Stimulated activated CD4-positive, alpha-beta T cell treated with anti-CD3 and anti-CD28 coated beads, Interleukin-1b, Interleukin-23, amount 100 ng/mL, for 24 hours (primary cell): ENCODE measurements at places on chromosomes 2 and 18.

GRCh38 chr2:111239581-111240249 lies 119.0 kb downstream of the BCL2L11 start:
- no peak for DNase-seq

GRCh38 chr2:236888794-236889780 lies 196.6 kb upstream of the COPS8 start:
- DNase-seq: no peak

- DNase-seq: no peak
Observed at GRCh38 chr18:25278394-25278793, 73.6 kb downstream of the ZNF521 start.

DNA sequence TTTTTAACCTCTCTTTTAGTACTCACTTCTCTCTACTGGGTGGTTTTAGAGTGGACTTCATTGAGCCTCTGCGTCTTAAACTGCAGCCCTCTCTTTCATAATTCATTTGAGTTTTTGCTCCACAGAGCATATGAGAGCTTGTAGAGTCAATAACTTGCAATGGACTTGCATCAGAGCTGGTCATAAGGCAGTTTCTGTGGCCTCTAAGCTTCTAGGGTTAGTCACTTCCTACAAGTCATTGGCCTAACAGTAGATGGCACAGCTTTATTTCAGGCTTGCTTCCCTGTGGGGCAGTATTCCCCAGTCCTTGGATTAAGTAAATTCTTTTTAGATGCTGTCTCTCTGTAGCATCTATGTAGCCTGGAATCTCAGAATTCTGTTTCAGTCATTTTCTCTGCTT lies 1435.7 kb downstream of the LRP1B start:
- no peak for DNase-seq

GRCh38 chr2:16218161-16218560 lies 277.8 kb downstream of the MYCN start:
- no peak for DNase-seq

GRCh38 chr2:149226790-149227189 lies 103.6 kb upstream of the LYPD6 start:
- no peak for DNase-seq

GRCh38 chr18:30727849-30728248 lies 314.7 kb downstream of the DSC3 start:
- no peak for DNase-seq

DNA sequence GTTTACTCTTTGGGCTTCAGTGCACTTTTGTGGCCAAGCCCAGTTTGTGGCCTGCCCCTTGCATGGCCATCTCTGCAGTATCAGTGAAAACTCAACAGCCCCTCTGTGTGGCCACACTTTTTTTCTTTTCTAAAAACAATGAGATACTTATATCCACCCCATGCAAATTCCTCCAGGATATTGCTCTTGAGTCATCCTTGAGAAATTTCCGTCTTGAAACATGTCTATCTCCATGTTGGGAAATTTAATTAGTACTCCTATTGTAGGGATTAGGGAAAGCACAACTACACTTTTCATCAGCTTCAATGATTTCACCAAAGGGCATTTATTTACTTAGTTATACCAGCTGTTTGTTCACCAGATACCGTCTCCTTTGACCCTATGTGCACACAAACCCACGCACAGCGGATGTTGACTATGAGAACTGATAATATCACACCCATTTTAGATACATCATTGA lies 993.1 kb downstream of the TSN start:
- no peak for DNase-seq

DNA sequence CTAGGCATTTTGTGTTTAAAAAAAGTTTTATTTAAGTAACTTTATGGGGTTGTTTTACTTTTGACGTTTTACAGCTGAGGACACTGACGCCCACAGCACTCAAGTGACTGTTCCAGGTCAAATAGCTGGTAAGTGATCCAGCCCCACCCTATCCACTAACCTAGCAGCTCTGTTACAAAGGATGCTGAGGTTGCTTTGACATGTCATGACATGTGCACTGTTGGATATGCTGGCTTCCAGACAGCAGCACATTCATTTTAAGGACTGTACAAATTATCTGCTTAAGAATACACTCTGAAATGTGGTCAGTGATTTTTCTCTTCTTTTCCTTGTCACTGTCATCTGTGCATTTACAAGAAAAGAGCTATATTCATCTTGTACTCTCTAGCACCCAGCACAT lies 417.5 kb downstream of the ZEB2 start:
- no peak for DNase-seq

DNA sequence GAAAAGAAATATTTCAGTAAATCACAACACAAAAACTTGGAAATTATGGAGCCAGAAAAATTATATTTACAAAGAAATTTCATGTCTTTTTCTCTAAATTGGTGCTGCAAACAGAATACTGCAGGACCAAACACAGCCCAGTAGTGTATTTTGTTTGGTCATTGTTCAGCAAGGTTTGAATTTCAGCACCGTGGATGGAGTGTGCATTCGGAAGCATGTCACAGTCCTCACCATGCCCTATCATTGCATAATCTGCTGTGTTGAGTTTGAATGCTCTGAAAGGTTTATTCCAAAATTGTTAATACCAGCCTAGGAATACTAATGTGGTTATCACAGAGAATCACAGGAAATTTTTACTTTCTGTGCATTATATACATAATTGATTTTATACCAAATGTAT lies 296.7 kb downstream of the METTL4 start:
- no peak for DNase-seq

- DNase-seq: no peak
Observed at GRCh38 chr2:120510751-120511395, 164.9 kb downstream of the INHBB start.

- no peak for DNase-seq
Observed at GRCh38 chr2:78068808-78069207, 546.6 kb upstream of the LRRTM4 start.

DNA sequence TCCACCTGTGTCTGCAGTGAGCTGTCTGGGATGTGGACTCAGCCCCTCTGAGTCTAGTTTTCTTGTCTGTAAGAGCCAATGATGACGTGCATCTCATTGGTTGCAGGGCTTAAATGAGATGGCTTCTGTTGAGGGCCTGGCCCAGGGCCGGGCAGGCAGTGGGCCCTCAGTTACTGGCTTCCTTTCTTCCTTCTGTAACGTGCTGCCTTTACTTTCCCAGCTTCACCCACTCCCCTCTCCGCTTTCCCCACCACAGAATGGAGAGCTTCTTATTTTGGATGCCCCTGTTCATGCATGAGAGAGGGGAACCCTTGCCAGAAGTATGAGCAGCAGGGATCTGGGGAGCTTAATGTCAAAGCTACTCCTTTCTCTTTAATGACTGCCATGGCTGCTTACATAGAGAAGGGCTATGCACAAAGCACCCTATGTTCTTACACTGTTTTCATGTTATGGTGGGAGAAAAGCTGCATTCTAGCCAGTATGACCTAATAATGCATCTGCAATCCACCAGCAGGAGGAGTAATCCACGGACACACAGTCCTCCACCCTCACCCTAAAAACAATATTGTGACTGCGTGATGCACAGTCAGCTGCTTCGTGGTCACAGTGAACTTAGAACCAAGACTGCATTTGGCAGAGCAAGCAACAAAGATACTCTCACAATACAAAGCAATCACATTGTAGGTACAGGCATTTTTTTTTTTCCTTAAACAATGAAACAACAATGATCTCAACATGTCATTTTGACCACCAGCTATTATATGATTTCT lies 37.2 kb downstream of the CREG2 start:
- no peak for DNase-seq

DNA sequence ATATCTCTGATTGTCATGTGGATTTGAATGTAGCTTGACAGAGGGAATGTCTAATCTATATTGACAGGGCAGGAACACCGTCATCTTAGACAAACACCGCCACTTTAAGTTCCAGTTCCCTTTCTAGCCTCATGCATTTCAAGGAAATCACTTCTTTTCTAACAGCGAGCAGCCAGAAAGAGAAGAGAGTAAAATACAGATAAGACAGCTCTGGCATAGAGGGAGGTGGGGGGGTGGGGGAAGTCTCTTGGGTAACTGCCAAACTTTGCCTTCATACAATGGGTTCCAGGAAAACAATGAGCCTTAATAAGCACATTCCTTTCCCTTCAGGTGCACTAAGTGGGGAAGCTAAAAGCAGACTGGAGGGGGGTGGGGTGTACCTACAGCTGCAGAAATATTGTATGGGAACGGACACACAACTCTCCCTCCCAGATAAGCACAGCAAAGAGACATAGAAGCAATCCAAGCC lies 37.2 kb downstream of the CASP10 start:
- DNase-seq: no peak

GRCh38 chr2:80073134-80073561 lies 231.4 kb downstream of the LRRTM1 start:
- DNase-seq: no peak

- DNase-seq: no peak
Observed at GRCh38 chr2:70918016-70918415, 17.7 kb upstream of the ATP6V1B1 start.

GRCh38 chr2:197196541-197197180 lies 113.9 kb downstream of the ANKRD44 start:
- no peak for DNase-seq

DNA sequence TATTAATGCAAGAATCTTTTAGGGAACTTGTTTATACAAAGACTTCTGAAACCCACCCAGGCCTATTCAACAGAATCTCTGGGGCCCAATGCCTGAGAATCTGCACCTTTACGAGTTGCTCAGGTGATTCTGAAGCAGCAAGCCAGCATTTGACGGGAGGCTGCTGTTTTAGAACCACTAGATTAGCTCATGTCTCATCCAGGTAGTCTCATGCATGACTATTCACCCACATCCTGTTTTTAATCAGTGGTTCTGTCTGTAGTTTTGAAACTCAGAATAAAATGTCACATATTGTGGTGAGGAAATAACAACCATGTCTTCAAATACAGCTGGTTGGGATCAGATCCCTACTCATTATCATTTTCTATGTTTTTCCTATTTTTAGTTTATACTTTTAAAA lies 39.5 kb downstream of the CYTIP start:
- no peak for DNase-seq

DNA sequence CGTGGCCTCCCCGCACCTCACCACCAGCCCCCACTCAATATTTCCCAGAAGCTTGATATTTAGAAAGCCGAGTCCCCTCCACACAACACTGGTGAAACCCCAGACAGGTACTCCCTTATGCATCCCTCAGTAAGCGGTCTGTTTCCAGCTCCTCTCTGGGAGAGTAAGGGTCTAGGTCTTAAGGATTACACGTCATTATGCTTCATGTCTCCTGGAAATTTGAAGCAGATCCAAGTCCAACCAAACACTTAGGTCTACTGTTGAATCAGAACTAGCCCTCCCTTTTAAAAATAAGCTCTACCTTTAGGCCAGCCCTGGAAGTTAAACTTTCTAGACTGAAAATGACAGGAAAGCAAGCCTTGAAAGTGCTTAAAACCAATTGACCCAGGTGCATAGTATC lies 1.5 kb upstream of the OST4 start:
- DNase-seq: no peak

DNA sequence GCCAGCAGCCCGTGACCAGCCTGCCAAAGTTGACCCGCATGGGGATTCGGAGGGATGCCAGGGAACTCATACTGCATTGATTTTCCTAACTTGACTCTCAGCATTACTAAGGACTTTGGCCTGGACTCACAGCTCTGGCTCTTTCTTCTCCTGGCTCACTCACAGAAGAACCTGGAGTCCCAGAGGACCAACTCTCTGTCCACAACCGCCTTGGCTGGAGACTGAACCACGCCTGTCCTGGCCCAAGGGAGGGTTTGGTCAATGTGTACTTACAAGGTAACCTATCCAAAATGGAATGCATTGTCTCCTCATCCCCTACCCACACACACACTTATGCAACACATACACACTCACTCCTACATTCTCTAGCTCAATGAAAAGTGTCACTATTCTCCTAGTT lies 135.6 kb upstream of the KLHL29 start:
- no peak for DNase-seq

DNA sequence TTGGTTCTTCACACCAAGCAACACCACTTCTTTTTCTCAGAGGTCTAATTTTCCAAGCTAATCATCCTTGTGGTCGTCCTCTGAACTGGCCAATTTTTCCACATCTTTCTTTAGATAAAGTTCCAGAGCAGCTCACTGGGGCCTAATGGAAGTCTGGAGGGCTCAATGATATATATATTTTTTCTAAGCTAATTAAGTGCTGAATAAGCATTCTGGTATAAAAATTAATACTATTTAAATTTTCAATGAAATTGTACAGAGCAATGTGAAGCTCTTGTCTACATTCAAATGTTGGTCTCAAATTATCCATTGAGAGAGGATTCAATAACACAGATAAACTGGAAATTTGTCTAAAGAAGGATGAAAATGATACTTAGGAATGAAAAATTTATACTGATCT lies 866.6 kb downstream of the ERBB4 start:
- no peak for DNase-seq

- no peak for DNase-seq
Observed at GRCh38 chr2:109222825-109223471, 93.9 kb downstream of the SH3RF3 start.
